ENCODE measurements at places on chromosomes 5 and 9. TPM values are rescaled to one million over a fixed set of nuclear protein-coding genes. Genes with fewer than 3 reads are reported as not detected.

- H3K4me3 ChIP-seq = no peak overlapping the region
- no peaks in the 10 kb centered on the region for H3K27me3 ChIP-seq
- no peaks in the 10 kb centered on the region for H3K4me1 ChIP-seq
These were observed 27.8 kb upstream of the SLC44A1 start for GRCh38 chr9:105216440-105217178.

C9orf153 gene
- total RNA-seq = 0.34 TPM

PCDHB13 gene
- total RNA-seq = not detected

- no peaks in the 10 kb centered on the region for H3K36me3 ChIP-seq
- H3K27ac ChIP-seq = no peak overlapping the region
- DNase-seq = no peak
These were observed 143.5 kb downstream of the NXNL2 start for GRCh38 chr9:88678431-88678830.

- no peaks in the 10 kb centered on the region for H3K36me3 ChIP-seq
- no peak overlapping the region for H3K27ac ChIP-seq
- H3K4me3 ChIP-seq = no peak overlapping the region
- no peaks in the 10 kb centered on the region for H3K4me1 ChIP-seq
- H3K27me3 ChIP-seq = no peaks in the 10 kb centered on the region
These were observed 132.1 kb downstream of the PDZD2 start for GRCh38 chr5:31770998-31771397.

- peaks cover 19% of the 10 kb centered on the region for H3K36me3 ChIP-seq
- no peak overlapping the region for H3K4me3 ChIP-seq
- DNase-seq = no peak
- no peaks in the 10 kb centered on the region for H3K4me1 ChIP-seq
- no peak overlapping the region for H3K27ac ChIP-seq
These were observed 21.0 kb downstream of the F2RL2 start for GRCh38 chr5:76602094-76602726.

SPINK4 gene
- not detected for total RNA-seq

- H3K4me1 ChIP-seq = no peaks in the 10 kb centered on the region
- H3K27me3 ChIP-seq = peaks cover 3% of the 10 kb centered on the region
- no peak overlapping the region for H3K27ac ChIP-seq
- no peaks in the 10 kb centered on the region for H3K36me3 ChIP-seq
These were observed 19.6 kb upstream of the MAN2A1 start for GRCh38 chr5:109669991-109670706.

GRCh38 chr5:84092738-84093137 lies 291.9 kb downstream of the EDIL3 start:
- peaks cover 1% of the 10 kb centered on the region for H3K36me3 ChIP-seq
- DNase-seq = no peak
- no peak overlapping the region for H3K4me3 ChIP-seq
- H3K27ac ChIP-seq = no peak overlapping the region

DNA sequence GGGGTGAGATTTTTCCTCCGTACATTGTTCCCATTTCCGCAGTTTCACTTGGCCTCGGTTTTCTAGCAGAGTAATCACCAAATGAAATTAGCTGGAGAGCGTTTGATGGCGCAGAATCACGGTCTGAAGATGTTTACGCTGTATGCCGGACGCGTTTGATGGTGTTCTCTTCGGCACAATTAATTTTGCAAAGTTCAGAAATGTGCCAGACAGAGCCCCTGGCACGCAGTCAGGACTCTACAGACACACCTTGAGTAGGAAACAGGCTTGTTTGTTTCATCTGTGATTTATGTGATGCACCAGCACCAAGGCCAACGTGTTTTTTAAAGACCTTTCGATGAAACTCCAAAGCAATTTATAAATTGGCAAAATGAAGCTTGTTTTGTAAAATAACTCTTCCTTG lies 863 bp upstream of the LIFR start:
- H3K27me3 ChIP-seq = peaks cover 75% of the 10 kb centered on the region
- H3K4me3 ChIP-seq = peak overlapping the region; percentile 77
- H3K4me1 ChIP-seq = peaks cover 11% of the 10 kb centered on the region
- H3K27ac ChIP-seq = no peak overlapping the region
- no peaks in the 10 kb centered on the region for H3K36me3 ChIP-seq

PRRX2 gene
- total RNA-seq = not detected

DNA sequence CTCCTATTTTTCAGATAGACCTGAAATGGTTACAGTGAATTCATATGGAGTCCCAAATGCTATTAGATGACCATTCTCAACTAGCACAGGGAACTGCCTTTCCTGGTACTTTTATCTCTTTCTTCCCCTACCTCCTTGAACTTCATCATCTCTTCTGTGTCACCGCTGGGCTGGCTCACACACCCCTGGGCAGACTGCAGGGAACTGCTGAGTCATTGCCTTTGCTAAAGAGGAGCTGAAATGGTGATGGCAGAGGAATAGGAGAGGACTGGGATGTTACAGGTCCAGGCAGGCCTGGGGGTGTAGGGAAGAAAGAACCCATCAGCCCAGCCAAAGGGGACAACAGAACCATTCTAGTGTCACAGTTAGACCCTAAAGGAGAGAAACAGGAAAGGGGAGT lies 322.3 kb downstream of the ASTN2 start:
- no peak overlapping the region for H3K4me3 ChIP-seq
- no peak overlapping the region for H3K27ac ChIP-seq
- no peaks in the 10 kb centered on the region for H3K36me3 ChIP-seq
- no peaks in the 10 kb centered on the region for H3K4me1 ChIP-seq
- no peaks in the 10 kb centered on the region for H3K27me3 ChIP-seq

- peak overlapping the region; percentile 75 for H3K4me3 ChIP-seq
- no peak for DNase-seq
- peaks cover 2% of the 10 kb centered on the region for H3K27me3 ChIP-seq
- H3K4me1 ChIP-seq = peaks cover 52% of the 10 kb centered on the region
- peak overlapping the region; percentile 92 for H3K27ac ChIP-seq
- peaks cover 26% of the 10 kb centered on the region for H3K36me3 ChIP-seq
These were observed 2.0 kb downstream of the S100Z start for GRCh38 chr5:76851728-76852369.

DNA sequence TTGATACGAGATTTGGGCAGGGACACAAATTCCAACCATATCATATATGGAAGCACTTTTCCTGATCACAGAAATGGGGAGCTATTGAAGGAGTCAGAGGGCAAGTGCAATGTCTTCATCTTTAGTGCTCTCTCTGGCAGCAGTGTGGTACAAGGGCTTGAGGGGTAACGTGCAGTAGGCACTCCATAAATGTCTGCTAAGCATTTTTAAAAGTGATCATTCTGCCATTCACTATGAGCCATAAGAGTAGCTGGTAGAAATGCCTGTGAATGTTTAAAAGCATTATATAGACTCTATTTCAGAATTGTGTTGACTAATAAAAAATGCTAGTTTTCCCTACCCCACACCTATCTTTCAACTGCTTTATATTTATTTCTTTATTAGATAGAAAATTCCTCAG lies 61.1 kb upstream of the DHFR start:
- peaks cover 14% of the 10 kb centered on the region for H3K4me1 ChIP-seq
- H3K4me3 ChIP-seq = no peak overlapping the region

DNA sequence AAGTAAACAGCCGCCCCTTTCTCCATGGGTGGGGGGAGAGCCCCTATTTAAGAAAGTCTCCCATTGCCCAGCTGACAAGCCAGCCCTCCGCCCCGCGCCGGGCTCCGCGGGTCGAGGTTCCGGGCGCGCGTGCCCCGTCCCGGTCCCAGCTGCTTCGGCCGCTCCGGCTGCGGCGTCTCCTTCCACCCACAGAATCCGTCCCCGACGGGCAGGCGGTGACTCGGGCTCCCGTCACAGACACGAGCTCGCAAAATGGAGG lies 223 bp downstream of the NR3C1 start:
- H3K4me1 ChIP-seq = peaks cover 51% of the 10 kb centered on the region
- peak overlapping the region; percentile 87 for H3K4me3 ChIP-seq
- H3K36me3 ChIP-seq = peaks cover 28% of the 10 kb centered on the region
- peak overlapping the region; percentile 85 for H3K27ac ChIP-seq
- no peak for DNase-seq
- H3K27me3 ChIP-seq = no peaks in the 10 kb centered on the region

WDR38 gene
- total RNA-seq = not detected

OR13C4 gene
- total RNA-seq = not detected

DNA sequence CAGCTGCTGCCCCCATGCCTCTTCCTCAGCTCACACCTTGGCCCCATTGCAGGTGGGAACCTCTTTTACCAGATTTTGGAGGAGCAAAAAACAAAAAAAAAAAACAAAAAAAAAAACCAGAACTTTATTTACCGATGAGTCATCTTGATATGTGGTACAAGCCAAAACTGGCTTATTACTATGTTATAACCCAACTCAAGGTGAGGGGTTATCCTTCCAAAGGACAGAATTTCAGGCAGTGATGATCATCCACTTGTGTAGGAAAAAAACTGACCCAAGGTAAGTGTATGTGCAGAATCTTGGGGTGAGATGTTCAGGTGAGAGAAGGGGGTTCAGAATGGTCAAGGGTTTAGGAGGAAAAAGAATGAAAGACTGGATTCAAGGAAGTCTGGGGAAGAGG lies 142.6 kb upstream of the FST start:
- peaks cover 6% of the 10 kb centered on the region for H3K27me3 ChIP-seq
- H3K36me3 ChIP-seq = no peaks in the 10 kb centered on the region
- no peaks in the 10 kb centered on the region for H3K4me1 ChIP-seq
- no peak for DNase-seq
- no peak overlapping the region for H3K27ac ChIP-seq

ADGRV1 gene
- total RNA-seq = not detected

DNA sequence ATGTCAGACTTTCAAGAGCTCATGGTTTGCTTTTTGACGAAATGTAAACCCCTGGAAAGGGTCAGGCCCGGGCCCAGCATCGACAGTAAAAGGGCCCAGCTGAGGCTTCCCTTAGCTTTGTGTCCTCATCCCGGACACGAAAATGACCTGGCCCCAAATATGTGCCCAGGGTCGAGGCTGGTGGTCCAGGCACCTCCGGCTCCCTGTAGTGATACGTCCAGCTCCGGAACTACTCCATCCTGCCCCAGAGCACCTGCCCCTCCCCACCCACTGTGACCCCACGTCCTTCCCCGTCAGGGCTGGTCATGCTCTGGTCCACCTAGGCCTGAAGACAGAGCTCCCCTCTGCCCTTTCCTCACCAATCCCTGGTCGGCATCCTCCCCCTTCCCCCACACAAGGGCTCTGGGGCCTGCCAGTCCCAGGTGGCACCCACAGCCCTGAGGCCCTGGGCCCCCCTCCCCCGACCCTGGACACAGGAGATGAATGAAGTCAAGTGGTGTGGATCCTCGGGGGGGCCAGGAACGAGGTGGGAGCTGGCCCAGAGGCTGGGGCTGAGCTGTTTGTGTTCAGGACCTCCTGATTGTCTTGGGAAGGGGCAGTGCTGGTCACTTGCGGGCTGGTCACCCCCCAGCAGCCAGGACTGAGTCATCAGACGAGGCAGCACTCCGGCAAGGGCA lies 6.2 kb downstream of the OBP2A start:
- no peak overlapping the region for H3K4me3 ChIP-seq
- no peaks in the 10 kb centered on the region for H3K36me3 ChIP-seq
- DNase-seq = no peak
- no peaks in the 10 kb centered on the region for H3K4me1 ChIP-seq
- no peaks in the 10 kb centered on the region for H3K27me3 ChIP-seq

DNA sequence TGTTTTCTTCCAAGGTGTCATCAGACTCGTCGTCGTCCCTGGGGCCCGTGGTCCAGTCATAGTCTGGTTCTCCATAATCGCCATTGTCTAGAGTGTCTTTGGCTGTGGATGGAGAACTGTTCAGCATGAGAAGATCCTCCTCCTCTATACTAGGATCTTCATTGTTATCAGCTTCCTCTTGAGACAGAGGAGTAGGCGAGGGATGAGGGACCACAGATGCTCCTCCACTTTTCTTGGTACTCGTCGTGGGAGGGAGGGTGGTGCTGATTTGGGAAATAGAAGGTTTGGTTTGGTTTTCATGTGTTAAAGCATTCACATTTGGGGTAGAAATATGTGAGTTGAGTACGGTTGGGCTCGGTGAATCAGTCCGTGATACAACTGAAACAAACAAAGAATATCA lies 8.8 kb downstream of the C5orf15 start:
- H3K36me3 ChIP-seq = peaks cover 41% of the 10 kb centered on the region
- no peak for DNase-seq
- H3K27ac ChIP-seq = no peak overlapping the region
- peaks cover 36% of the 10 kb centered on the region for H3K4me1 ChIP-seq
